ENCODE measurements at places on chromosomes 6 and 20.

- DNase-seq: no peak
These were observed 21.6 kb downstream of the TFEB start for GRCh38 chr6:41713650-41714291.

DNA sequence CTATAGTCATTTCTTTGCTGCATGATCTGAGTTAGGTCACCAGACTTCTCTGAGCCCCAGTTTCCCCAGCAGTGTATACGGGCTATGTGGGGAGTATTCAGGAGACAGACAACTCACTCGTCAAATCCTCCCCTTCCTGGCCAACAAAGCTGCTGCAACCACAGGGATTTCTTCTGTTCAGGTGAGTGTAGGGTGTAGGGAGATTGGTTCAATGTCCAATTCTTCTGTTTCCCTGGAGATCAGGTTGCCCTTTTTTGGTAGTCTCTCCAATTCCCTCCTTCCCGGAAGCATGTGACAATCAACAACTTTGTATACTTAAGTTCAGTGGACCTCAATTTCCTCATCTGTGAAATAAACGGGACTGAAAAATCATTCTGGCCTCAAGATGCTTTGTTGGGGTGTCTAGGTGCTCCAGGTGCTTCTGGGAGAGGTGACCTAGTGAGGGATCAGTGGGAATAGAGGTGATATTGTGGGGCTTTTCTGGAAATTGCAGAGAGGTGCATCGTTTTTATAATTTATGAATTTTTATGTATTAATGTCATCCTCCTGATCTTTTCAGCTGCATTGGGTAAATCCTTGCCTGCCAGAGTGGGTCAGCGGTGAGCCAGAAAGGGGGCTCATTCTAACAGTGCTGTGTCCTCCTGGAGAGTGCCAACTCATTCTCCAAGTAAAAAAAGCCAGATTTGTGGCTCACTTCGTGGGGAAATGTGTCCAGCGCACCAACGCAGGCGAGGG is 594 bp upstream of the CDKN1A start:
- no peak for DNase-seq

GRCh38 chr6:15870333-15871043 is 207.7 kb upstream of the DTNBP1 start:
- no peak for DNase-seq

GRCh38 chr20:37395921-37396415 is 50.0 kb downstream of the SRC start:
- DNase-seq: no peak

- no peak for DNase-seq
These were observed 285.8 kb upstream of the TBX18 start for GRCh38 chr6:85050149-85050548.

DNA sequence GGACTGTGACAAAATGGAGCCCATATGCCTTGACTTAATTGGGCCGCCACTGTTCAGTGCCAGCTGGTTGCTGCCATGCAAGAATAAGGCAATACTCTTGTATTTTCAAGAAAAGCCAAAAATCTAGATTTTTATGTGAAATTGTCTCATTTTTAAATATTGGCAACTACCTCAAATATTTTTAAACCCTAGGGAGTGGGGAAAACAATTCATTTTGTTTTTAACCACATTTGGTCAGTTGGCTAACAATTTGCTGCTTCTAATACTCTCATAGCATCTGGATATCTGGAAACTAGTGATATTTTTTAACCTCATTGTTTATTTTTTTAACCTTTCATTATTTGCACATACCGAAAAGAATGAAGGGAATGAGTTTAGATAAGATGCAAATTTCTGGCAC is 91.0 kb downstream of the EYA2 start:
- DNase-seq: no peak

DNA sequence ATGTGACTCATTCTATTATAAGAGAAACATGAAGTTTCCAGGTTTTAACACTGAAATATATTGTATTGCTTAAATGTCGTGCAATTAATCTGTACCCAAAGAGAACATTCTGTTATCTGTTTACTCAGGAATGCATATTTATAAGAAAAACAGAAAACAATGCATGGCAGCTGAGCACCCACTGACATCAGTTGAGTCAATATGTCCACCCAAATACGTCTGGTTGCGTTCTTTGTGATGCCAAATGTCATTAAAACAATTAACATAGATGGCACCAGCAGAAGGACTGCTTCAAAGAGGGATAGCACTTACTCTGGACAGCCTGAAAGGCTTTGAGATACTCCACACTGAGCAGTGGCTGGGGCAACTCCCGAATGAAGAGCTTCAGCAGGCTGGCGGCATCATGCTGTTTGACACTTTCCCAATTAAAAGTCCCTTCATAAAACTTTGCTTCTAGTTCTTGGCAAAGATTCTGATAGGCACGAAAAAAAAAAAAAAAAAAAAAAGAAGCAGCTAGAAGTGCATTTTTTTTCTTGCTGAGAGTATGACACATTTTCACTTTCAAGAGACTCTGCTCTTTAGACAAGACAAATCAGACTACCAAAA is 102.3 kb downstream of the ARHGAP18 start:
- DNase-seq: no peak

GRCh38 chr6:49739423-49739822 is 4.8 kb downstream of the CRISP3 start:
- DNase-seq: no peak

DNA sequence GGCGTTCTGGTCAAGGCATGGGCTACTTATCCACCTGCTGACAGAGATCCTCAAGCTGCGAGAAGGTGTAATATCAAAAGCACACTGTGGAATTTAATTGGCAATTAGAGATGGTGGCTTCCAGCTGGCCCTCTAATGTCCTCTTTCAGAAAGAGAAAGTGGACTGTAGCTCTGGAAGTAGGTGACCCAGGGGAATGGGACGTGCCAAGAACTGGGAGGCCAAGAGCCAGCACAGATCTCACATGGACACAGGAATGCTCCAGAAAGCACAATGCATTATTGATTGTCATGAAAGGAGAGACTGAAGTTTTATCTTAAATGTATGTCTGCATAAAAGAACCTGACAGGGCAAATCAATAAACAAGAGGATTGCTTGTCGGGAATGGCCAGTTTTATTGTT is 198.6 kb upstream of the CDH4 start:
- DNase-seq: no peak

DNA sequence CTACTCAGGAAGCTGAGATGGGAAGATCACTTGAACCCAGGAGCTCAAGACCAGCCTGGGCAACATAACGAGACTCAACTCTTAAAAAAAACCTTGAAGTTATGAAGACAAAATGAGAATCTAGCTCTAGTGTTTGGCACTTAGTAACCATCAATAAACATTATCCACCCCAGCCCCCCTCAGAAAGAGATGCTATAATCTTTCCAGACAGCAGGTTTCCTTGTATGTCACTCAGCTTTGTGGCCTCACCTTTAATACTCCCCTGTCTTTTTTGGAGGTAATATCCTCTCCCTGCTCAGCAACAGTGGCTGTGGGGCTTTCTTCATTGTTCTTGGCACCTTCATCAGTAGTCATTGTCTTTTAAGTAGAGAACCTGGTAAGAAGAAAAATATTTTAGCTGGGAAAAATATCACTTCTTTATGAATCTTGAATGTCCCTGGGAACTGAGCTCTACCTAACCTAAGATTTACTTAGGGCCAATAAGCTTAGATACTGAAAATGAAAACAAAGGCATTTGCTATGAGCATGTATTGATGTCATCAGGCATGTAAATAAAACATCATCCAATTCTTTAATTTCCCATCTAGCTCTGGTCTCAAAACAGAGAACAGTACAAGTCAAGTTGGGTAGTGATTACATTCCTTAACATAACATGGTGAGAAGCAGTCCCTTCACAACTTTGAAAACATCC is 46.1 kb downstream of the FKBP5 start:
- no peak for DNase-seq

GRCh38 chr20:22692119-22692475 is 107.7 kb upstream of the FOXA2 start:
- DNase-seq: no peak

DNA sequence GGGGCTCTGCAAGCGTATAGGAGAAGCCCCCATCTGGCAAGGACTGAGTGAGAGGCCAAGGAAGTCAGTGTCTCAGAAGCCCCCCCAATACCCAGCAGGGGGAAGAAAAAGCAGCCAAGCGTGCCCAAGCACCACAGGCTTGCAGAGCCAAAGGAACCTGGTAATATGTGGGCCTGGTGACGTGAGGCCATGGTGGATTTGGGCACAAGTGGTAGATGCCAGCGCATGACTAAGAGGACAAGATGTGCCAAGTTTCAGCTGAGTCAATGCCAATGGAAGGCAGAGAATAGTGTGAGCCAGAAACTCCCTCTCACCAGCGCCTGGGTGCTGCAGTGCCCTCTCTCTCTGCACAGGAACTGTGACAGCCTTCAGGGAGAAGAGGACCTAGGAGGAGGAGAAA is 110.0 kb downstream of the QRSL1 start:
- no peak for DNase-seq

- peak; percentile 31 for DNase-seq
These were observed 312.5 kb upstream of the PLCB4 start for GRCh38 chr20:8756410-8756809.

DNA sequence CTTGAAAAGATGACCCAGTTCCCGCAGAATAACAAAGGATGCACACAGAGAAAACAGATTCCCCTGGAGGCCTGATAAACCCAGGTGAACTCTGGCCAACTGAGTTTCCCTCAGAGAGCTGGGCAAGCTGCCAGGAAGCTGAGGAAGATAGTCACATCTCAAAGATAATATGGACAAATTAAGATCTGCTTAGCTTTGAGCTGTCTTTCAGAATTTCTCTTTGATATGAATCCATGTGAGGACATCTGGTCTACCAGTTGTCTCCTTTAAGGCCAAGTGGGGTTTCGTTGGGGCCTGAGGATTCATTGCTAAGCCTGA is 59.5 kb downstream of the ID4 start:
- no peak for DNase-seq

DNA sequence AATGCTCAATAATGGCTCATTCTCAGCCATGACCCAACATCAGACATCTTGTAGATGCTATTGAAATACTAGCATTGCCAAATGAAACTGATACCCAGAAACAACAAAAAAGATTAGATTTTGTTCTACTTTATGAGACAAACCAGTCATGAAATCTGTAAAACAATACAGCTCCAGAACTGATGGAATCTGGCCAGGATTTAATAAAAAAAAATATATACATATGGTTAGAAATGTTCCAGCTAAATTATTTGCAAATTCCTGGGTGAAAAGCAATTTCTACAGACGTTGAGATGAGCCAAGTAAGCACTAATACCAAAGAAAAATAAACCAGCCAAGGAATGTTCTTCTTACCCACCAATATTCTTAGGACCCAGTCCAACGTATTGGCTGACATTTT is 201.3 kb downstream of the EPHA7 start:
- DNase-seq: no peak

- no peak for DNase-seq
These were observed 51.3 kb upstream of the TRERF1 start for GRCh38 chr6:42502990-42503389.

DNA sequence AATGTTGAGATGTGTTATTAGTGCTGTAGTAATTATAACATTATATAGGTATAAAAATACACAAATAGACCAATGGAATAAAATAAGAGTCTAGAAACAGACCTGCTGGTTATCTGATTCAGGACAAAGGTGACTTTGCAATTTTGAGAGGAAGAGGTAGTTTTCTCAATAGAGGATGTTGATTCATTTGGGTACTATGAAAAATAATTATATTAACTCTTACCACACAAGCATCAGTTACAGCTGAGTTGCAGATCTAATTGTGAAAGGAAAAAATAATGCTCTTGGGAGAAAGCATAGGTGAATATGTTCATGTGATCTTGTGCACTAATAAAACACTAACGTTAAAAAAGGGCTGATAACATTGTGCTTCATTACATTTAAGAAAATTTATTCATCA is 103.0 kb downstream of the BCKDHB start:
- DNase-seq: peak; percentile 75

DNA sequence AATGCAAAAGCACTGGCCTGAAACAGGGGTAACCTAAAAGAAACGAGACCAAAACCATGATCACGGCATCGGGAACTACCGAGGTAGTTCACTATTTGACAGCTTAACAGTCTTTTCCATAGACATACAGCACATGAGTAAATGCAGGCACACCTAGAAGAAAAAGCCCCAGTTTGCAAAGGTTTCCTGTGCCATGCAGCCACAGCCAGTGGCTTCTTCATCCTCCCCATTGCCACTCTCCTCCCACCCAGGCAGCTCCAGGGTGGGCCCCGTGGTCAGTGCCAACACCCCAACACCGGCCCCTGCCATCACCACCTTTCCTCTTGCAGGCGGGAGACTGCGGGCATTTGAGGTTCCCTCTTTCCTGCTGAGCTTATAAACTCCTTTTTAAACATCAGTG is 115.4 kb downstream of the SLC23A2 start:
- DNase-seq: no peak

DNA sequence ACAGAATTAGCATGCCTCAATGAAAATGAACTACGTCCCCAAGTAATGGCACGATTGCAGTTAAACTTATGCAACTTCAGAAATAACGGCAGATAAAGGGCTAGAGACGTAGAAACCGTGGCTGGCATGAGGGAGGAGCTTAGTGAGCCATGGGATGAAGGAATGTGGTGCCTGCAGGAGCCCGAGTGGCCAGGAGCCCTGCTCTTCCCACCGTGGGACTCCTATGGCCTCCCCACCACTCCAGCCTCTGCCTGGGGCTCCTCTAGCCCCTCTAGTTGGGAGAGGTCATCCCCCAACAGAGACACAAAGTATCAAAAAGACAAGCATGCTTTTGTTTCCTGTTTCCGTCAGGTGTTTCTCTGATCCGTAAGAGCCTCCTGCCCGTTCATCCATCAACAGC is 75.1 kb upstream of the BHLHE23 start:
- no peak for DNase-seq

- peak; percentile 77 for DNase-seq
These were observed 663 bp downstream of the FYN start for GRCh38 chr6:111872401-111873177.

DNA sequence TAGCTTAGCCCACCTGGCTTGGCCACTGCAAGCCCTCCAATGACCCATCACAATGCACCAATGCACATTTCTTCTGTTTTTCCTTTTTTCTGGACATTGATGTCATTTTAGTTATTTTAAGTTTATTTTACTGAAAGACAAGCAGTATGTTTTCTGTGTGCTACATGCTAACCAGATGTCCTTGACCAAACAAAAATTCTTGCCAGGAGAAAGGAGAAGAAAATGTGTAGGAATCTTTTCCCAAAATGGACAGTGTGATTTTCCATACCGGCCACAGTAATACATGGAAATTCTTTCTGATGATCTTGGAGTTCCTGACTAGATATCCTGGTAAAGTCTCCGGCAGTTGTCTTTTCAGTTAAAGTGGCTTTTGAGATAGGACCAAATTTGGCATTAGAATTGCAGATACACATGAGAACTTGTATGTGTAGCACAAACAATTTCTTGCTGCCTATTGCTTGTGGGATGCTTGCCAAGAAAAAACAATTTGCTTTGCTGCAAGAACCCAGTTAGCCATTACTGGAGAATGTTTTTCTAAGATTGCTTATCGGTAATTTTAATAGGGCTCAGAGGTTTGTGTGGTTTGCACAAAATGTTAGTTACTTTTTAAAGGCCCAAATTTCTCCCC is 696.5 kb upstream of the CITED2 start:
- DNase-seq: peak; percentile 16
